ENCODE measurements at places on chromosomes 11 and 22.

DNA sequence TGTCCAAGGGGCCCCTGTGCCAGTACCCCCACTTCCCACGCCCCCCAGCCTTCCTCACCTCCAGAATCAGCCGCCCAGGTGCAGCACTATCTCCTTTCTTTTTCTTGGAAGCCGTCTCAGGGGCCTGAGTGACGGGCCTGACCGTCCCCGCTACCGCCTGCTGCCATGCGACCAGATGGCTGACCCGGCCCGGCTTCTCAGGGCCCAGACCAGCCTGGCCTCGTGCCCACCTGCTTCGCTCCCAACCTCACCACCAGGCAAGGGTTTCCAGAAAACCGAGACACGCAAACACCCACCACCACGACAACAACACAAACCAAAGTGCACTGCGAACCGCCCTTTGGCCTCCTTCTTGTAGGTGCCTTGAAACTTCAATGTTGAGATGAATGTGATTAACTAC, 39.1 kb downstream of the MACROD1 start:
- DNase-seq: no peak

GRCh38 chr11:77287136-77287535, 14.3 kb downstream of the GDPD4 start:
- no peak for DNase-seq

DNA sequence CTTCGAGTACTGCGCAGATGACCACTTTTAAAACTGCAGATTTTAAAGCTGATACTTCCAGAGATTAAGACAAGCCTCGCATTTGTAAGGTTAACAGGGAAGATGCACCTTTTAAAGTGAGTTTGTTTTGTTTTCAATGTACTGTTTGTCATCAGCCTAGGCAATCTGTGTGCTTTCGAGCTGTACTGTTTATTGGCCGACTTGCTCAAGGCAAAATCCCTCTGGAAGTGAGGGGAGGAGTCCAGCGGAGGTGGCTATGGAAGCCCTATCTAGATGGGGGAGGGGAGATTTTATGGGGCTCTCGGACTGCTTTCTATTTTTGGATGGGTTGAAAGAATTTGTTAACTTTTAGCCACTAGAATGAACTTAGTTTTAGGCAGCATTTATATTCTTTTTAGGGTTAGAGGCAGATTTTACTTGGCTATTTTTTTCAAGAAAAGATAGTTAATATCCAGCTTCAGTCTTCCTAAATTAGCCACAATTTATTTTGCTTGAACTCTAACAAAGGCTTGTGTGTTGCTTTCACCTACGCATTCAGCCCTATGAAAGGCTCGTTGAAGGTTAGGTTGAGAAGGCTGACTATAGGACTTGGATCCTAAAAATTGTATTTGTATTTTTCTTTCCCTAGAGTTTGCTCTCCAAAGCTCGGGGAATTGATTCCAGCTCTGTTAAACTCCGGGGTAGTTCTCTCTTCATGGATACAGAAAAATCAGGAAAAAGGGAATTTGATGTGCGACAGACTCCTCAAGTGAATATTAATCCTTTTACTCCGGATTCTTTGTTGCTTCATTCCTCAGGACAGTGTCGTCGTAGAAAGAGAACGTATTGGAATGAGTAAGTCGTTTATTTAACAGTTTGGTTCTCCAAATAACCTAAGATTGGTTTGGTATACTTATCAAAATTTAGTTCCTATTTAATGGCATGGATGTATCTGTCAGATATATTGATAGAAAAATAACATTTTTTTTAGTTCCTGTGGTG, 2.1 kb downstream of the WEE1 start:
- DNase-seq: peak; percentile 34

DNA sequence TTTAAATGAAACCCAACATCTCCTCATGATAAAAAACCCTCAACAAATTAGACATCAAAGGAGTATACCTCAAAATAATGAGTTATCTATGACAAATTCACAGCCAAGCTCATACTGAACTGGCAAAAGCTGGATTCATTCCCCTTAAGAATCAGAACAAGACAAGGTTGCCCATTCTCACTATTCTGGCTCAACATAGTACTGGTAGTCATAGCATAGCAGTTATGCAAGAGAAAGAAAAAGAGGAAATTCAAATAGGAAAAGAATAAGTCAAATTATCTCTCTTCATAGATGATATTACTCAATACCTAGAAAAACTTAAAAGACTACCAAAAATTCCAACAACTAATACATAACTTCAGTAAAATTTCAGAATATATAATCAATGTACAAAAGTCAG, 29.4 kb upstream of the XKR3 start:
- DNase-seq: no peak

DNA sequence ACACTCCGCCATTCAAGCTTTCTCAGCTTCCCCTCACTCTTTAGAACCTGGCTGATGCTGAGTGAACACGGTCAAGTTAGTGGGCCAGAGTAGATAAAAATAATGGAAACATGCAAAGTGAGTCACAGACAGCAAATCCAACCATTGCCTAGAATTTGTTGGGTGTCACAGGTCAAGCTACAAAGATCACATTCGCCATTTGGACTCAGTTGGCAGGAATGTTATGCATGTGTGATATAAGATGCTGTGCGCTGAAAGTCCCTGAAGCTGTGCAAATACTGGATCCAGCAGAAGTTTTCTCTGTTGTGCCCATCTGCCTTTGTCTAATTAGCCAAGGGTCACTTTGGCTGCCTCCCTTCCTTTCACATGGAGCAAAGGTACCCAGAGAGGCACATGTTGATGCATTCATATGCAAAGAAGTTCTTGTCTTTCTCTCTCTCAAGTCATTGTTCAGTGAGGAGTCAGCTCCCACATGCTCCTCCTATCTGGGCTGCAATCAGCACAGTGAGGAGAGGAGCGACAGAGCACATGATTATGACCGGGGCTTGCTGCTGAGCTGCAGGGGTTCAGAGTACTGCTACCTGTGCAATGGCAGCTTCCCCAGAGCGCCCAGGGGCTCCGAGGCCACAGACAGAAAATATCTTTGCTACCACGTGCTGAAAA, 39.7 kb downstream of the FLI1 start:
- DNase-seq: no peak

GRCh38 chr11:58506935-58507334, 970 bp downstream of the OR5B21 start:
- no peak for DNase-seq

DNA sequence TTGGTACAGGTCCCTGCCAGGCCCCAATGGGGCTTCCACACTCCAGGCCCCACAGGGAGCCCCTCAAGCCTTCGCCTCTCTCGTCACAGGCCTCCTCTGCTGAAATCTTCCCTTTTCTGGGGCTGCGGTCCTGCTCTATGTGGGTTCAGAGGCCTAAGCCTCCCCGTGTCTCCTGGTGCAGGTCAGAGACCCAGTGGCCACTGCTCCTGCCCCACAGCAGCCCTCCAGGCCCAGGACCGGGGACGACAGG, 5.9 kb upstream of the IFITM3 start:
- DNase-seq: no peak

DNA sequence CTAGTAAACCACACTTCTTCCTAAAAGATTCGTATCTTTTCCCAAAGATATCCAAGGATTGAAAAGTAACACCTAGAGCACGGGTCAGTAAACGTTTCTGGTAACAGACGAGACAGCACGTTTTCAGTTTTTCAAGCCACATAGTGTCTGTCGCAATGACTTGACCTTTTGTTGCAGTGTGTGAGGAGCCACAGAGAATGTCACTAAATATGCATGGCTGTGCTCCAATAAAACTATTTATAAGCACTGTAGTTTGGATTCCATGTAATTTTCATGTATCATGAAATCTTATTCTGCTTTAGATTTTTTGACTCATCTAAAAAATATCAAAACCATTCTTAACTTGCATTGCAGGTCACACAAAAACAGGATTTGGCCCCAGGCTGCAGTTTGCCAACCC, 18.3 kb upstream of the MICAL3 start:
- DNase-seq: no peak

DNA sequence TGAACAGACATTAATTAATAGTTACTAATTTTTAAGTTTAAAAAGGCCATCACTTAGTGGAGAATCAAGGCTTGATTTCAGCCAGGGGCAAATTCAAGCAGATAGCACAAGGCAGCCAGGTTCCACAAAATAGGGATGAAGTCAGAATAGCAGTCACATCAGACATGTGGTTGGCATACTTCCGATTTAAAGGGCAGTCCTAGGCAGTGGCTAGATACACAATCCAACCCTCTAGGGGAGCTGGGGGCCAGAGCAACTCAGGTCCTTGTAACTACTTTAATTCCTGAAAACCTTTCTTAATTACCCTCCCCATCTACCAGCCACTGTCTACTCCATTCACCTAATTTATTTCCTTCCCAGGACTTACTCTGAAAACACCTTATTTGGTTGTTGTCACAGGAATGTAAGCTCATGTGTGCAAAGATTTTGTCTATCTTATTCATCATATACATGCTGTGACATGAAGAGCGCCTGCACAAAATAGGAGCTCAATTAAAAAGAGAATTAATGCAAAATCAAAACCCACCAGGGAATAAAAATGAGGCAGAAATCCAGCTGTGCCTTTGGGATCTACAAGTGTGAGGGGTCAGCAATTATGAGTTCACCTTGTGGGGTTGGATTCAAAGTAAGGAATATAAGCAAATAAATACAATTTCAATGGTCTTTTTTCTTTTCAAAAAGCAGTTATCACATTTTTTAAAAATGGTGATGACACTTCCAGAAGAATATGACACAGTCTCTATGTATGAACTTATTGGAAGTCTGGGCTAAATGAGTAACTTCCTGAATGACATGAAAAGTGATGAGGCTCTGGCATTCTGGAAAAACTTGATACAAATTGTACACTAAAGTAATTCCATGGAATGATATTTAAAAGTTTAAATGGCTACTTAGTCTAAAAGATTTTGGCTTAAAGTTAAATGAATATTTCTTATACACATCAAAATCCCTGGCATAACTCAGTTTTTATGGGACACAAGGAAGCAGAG, 53.8 kb downstream of the COPB1 start:
- DNase-seq: no peak

DNA sequence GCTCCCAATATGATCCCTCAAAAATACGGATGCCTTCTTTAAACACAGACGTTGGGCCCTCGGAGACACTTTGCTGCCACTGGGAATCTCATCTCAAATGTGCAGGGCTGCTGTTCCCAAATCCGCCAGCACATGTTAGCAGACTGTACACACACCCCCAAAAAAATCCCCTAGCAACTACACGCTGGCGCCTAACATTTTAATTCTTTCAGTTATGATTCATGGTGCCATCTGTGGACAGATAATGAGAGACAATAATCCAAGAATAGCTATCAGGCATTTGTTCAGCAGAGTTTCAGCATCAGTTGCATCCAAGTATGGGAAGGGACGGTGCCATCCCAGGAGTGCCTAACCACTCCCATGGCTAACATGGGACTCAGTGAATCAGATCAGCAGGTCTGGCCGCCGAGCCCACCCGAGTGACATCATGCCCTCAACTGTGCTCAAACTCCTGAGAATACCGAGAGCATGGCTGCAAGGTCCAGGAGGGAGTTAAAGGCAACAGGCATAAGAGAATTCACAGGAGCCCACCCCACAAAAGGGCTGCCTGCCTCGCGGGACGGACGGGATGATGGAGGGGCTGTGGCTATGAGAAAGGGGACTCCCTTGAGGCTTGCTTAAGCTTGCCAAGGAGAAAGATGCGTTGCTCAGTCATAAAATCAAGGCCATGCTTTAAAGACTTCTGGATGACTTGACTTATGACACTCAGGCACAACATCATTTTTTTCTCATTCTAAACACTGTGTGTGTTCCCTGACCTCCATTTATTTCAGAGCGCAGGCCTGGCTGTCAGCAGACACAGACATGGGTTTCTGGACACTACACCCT, 337.0 kb downstream of the SHANK2 start:
- no peak for DNase-seq

DNA sequence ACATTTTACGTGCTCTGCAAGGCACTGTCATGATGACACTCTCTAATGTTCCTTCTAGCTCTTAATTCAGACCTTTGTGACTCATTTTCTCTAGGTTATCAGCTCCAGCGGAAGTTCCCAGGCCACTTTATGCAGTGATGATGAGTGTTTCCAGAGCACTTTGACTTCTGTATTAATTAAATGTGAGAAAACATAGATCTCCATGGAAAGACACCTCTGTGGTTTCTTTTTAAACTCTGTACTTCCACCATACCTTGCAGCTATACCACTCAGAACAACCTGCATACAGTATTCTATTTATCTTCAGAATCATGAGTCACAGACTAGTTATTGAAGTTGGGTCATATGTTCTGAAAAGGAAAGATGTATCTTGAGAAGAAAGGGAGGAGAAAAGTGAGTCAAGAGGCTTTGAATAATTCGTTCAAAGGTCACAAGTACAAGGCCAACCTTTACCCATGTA, 175.6 kb upstream of the TENM4 start:
- DNase-seq: no peak

- no peak for DNase-seq
Measured at GRCh38 chr11:63572026-63572688, 9.0 kb upstream of the PLAAT2 start.

DNA sequence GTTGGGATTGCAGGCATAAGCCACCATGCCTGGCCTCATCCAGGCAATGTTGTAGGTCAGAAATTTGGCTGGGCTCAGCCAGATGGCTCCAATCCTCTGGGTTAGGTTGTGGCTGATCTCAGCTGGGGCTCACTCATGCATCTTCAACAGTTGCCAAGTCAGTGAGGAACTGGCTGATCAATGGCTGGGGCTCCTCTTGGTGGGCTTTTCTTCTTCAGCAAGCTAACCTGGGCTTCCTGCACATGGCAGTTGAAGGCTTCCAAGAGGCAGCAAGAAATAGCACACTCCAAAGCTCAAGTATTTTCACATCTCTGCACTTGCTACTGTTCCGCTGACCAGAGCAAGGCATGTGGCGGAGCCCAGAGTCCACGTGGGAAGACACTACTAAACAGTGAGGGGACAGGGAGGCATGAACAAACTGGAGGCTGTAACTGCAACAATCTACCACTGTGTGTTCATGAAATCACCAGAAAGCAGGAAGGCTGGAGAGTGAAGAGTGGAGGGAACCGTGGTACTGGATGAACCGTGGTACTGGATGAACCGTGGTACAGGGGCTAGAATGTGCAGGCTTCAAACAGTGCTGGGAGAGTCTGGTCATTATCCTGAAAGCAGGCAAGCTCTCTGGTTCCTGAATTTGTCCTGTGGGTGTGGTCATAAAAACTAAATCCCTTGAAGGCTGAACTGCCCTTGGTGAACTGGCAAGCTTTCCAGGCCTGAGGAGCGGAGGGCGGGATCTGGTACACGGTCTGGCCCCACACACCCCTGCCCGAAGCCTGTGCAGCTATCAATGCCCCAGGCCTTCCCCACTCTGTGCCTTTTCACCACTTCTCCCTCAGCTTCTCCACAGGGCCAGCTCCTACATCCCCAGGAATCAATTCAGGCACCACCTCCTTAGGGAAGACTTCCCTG, 20.2 kb downstream of the CHST1 start:
- DNase-seq: no peak

DNA sequence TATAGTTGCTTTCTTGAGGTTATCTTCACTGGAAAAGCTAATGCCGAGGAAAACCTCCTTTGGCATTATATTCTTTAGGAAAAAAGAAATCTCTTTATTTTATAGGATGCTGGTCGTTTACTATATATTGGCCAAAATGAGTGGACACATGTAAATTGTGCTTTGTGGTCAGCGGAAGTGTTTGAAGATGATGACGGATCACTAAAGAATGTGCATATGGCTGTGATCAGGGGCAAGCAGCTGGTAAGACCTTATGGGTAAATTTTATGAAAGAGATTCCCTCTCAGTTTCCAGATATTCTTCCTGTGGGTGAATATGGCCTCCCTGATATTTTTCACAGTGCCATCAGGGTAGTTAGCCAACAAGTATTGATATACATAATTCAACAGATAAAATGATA, 29.4 kb upstream of the TTC36 start:
- no peak for DNase-seq
